SK-N-SH treated with all-trans-retinoic acid at 6 μM for 48 hours (cell line): ENCODE measurements at places on chromosomes 11 and 22.

- ATAC-seq = peak; percentile 41; the same call in 1 of the 3 replicates
Observed at GRCh38 chr11:34160049-34160721, 54.8 kb downstream of the NAT10 start.

DNA sequence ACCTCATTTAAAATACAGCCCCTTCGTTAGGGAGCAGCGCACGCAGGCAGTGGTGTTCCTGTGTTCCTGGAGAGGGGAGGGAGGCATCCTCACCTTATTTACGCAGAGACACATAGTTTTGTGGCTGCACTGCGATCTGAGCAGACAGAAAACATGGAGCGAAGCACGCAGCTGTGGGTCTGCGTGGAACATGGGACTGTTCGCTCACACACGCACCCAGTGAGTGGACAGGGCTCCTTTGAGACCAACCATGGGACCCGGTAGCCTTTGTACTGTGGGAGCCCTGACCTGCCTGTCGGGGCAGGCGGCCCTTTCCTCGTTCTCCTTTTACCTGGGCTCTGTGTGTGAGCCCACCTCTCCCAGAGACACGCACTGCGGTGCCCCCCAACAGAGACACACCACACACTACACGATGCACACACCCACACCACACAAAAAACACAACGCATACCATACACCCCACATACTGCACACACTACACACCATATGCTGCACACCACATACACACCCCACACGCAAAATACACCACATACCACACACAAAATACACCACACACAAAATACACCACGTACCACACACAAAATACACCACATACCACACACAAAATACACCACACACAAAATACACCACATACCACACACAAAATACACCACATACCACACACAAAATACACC, 1245.7 kb downstream of the BRD1 start:
- ATAC-seq = no peak

DNA sequence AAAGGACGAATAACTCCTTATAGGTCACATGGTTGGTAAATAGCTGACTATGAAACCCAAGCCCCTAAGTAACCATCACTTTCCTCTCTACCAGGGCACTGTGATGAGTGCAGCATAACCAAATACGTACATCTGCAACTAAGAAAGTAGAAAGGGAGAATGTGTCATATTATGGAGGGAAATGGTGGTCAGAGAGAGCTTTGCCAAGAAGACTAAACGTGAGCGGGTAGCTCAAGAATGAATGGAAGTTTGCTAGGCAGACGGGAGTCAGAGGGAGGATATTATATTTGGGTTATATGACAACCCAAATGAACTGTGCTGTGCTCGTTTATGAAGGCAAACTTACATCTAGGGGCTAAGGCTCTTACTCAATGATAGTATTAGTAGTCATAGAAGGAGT, 537.3 kb downstream of the OPCML start:
- no peak for ATAC-seq

GRCh38 chr11:57904376-57904775, 119.3 kb upstream of the OR9Q1 start:
- ATAC-seq = peak; percentile 55; the same call in 2 of the 3 replicates
